ENCODE measurements at places on chromosomes 2 and 18. TPM values are rescaled to one million over a fixed set of nuclear protein-coding genes. Genes with fewer than 3 reads are reported as not detected.

- no peak for DNase-seq
Observed at GRCh38 chr18:7417727-7418126, 149.4 kb upstream of the PTPRM start.

- DNase-seq, result no peak
Observed at GRCh38 chr2:178767094-178768060, 39.8 kb downstream of the TTN start.

DNA sequence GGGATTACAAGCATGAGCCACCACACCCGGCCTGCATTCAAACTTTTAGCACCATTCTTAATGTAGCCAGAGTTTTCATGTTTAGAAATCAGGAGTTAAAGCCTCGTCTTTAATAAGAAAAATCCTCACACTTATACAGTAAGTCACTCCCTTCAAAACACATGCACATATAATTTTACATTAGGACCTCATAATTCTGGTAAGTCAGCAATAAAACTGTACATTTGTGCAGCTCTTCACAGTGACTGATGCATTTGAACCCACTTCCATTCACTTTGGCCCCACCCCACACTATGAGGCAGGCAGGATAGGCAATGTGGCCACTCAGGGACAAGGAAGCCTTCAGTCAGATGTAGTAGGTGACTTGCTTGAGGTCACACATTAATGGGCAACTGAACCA lies 141.7 kb upstream of the SIX3 start:
- DNase-seq, result no peak

- no peak for DNase-seq
Observed at GRCh38 chr18:58529714-58530354, 99.1 kb downstream of the ALPK2 start.

The B4GALT6 gene
- total RNA-seq, result 5.8 TPM

The GRHL1 gene
- 2.8 TPM for total RNA-seq

DNA sequence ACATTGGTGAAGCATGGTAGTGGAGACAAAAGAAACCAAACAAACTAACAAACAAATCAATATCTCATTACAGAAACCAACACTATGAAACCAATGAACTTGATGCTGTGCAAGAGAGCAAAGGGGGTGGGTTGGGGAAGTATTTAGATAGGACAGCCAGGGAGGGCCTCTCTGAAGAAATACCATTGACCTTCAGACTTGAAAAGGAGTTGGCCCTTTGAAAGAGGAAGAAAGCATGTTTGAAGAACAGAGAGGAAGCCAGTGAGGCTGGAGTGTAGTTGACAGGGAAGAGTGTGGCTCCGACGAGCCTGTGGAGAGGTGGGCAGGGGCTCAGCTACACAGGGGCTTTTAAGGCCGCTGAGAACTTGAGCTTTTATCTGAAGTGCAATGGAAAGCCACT lies 151.0 kb upstream of the GATA6 start:
- no peak for DNase-seq

GRCh38 chr2:37342591-37343220 lies 1.7 kb upstream of the QPCT start:
- no peak for DNase-seq

DNA sequence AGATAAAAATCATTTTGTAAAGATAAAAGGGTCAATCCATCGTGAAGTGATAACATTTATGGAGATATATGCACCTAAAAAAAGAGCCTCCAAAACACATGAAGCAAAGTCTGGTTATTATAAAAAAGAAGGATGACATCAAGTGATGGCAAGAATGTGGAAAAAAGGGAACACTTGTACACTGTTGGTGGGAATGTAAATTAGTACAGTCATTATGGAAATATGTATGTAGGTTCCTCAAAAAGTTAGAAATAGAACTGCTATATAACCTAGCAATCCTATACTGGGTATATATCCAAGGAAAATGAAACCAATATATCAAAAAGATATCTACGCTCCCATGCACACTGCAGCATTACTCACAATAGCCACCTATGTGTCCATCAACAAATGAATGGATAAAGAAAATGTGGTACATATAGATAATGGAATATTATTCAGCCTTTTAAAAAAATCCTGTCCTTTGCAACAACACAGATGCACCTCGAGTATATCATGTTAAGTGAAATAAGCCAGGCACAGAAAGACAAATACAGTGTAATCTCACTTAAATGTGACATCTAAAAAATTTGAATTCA lies 28.9 kb downstream of the ABCB11 start:
- DNase-seq, result no peak

DNA sequence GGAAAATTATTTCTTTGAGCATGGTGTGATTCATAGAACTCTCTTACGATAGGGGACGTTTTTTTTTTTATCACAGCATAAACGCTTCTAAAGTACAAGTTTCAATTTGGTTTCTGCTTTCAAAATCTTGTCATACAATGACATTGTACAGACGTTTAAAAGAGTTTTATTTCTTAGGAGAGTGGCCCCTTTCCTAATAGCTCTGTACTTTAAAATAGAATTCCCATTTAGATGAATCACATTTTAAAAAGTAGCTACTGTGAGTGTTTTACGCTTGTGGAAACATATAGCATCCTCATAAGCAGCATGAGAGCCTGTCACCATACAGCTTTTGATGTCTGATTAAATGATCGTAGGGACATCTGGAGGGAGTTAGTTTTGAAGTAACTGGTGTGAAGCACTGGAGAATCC lies 510.9 kb downstream of the PARD3B start:
- DNase-seq, result no peak

GRCh38 chr2:163800951-163801381 lies 65.2 kb upstream of the FIGN start:
- DNase-seq, result no peak

DNA sequence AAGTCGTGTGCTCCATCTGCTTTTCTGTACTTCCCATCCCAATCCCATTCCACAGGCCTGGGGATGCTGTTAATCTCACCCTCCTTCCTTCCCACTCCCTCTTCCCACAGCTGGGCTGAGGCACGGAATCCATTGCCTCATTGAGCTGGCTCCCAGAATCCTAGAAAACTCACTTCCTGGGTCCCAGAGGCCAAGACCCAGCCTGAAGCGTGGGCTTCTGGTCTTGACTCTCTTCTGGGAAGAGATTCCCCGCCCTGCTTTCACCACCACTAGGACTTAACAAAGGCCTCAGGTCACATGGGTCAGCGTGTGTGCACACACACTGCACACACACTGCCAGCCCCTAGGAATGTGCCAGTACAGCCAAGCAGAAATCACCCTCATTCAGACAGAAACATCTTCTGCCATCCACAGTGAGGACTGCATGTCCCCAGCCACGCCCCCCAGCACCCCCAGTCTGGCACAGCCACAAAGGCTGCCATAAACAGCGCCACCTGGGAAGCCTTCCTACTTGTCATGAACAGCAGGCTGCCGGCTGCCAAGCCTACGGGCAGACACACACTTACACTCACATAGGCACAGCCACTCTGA lies 165.8 kb downstream of the TNS1 start:
- DNase-seq, result peak; percentile 73

- DNase-seq, result no peak
Observed at GRCh38 chr2:216072473-216072872, 9.1 kb downstream of the PECR start.

- DNase-seq, result no peak
Observed at GRCh38 chr18:38576349-38576748, 1010.8 kb upstream of the CELF4 start.

DNA sequence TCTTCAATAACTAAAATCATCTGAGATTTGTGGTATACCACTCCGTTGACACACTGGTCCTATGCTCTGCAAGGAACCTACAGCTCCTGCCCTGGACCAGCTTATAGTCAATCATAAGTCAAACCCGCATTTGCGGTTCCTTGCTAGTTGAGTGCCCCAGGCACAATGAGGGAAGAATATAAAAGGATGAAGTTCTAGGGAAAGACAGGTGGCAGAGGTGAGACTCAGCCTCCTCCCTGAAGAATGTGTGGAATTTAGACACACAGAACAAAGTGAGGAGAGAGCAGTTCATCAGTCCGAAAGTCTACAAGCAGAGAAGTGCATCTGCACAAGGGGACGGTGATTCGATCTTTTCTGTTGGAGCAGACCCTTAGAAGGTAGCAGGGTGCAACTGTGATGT lies 615.0 kb upstream of the FANCL start:
- no peak for DNase-seq

- peak; percentile 26 for DNase-seq
Observed at GRCh38 chr2:152513681-152514080, 178.7 kb downstream of the FMNL2 start.

GRCh38 chr2:42542871-42543270 lies 25.6 kb upstream of the MTA3 start:
- no peak for DNase-seq

The IGFBP2 gene
- total RNA-seq, result 398 TPM

GRCh38 chr2:227654426-227654825 lies 12.2 kb upstream of the SCYGR5 start:
- no peak for DNase-seq

The IL1B gene
- total RNA-seq, result not detected

- peak; percentile 58 for DNase-seq
Observed at GRCh38 chr2:237298151-237299118, 115.5 kb downstream of the COL6A3 start.

The GREB1 gene
- total RNA-seq, result 27.2 TPM

DNA sequence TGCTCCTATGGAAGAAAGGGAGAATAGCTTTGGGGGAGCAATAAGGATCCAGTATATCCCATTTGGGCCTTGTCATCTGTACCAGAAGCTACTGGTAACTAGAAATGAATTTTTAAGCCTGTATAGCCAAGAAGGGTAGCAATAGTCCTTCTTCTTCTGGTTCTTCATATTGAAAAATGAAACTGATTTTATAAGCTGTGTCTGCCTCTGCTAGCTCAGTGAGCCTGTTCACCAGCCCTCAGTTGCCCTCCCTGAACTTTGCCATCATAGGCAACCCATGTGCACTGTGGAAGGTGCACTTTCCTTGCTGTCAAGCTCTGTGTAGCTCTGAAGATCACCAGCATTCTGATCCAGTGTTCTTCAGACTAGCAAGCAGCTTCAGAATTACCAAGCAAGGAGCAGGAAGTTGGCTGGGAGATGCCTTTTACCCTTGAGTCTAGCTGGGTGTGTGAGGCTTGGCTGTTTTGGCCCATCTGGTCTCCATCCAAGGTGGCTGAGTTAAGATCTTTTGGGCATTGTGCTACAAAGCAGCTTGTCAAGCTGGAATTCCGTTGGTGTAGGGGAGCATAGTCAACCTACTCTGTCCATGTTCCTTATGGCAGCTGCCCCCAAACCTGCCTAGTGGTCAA lies 55.8 kb upstream of the MGAT5 start:
- no peak for DNase-seq

DNA sequence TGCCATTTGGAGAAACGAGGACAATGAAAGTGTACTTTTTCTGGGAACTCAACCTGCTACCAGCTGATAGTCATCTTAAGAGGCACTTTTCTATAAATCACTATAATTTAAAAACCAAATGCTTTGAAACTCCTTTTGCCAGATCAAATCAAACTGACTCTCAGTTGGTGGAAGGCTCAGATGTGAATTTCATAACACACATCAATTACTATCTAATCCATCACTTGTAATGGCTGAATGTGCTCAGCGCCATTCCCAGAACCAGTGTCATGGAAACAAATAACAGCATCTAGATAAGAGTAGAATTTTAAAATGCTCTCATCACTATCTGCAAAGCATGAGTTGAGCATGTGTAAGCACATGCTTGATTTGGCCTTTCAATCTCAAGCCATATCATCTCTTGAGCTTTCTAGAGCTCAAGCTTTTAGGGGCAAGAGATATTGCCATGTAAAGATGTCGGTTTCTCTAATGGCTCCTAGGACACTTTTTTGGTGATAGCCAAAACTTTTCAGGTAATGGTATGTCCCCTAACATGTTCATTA lies 223.1 kb upstream of the ACVR2A start:
- no peak for DNase-seq

The KIAA1328 gene
- total RNA-seq, result 31.6 TPM

The GTF3C2 gene
- 21.3 TPM for total RNA-seq

DNA sequence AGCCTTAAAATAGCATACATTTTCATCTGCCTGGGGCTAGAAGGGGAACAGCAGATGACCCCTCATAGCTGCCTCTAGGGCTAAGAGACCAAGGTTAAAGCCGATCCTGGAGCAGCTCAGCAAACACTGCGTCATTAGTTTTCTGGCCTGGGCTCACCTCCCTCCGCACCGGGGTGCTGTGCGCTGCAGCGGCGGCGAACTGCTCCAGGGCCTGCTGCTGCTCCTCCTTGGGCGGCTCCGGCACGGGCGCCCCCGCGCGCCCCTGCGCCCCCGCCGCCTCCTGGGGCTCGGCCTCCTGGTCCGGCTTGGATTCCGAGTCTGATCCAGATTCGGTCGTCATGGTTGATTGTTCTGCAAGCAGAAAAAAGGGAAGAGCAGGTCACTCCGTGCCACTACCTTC lies 55.0 kb downstream of the EPB41L3 start:
- DNase-seq, result peak; percentile 35

The IMP4 gene
- 25.1 TPM for total RNA-seq

GRCh38 chr2:104444889-104445288 lies 409.0 kb upstream of the POU3F3 start:
- DNase-seq, result no peak

DNA sequence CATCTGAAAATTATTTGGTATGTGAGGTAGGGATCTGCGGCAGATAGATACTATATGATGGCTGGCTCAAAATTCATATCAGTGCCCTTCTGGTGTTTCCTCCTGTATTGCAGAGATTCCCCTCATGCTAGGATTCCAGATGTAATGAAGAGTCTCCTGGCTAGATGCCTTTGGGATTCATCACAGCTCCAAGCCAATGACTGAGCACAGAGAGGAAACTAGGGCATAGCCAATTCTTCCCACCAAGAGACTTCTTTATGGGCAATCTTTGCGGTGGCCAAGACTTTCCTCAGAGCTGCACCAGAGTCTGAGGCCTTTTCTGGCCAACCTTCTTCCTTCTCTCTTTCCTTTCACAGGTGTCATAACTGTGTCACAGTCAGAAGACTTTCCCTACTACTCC lies 25.5 kb upstream of the CIB4 start:
- no peak for DNase-seq

The KCNE4 gene
- 12.4 TPM for total RNA-seq

The ASB18 gene
- total RNA-seq, result not detected

DNA sequence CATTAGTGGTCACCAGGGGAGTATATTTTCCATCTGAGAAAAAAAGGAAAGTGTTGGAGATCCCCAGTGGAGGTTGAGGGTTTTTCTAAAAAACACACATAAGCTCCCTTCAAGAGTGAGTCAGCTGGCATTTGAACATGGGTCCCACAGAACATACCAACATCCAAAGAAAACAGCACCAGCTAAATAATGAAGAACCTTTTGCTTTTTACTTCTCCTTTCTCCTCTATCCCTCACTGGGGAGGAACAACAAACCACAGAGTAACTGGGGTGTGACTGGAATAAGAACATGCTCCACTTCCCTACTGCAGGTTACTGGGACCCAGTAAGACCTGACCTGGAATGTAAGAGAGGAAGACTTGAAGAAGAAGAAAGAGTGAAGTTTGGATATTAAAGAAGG lies 56.5 kb upstream of the RAPH1 start:
- DNase-seq, result no peak

The GALR1 gene
- not detected for total RNA-seq

The NCKAP5 gene
- total RNA-seq, result not detected
